ENCODE measurements at places on chromosomes 13 and 19.

- peak; percentile 92 for DNase-seq
Observed at GRCh38 chr13:27919934-27920676, at the start of gene PDX1. Gene PDX1, plus strand, starts transcription at chr13:27920000. Its CDS starts 139 bp downstream, at chr13:27920139.

DNA sequence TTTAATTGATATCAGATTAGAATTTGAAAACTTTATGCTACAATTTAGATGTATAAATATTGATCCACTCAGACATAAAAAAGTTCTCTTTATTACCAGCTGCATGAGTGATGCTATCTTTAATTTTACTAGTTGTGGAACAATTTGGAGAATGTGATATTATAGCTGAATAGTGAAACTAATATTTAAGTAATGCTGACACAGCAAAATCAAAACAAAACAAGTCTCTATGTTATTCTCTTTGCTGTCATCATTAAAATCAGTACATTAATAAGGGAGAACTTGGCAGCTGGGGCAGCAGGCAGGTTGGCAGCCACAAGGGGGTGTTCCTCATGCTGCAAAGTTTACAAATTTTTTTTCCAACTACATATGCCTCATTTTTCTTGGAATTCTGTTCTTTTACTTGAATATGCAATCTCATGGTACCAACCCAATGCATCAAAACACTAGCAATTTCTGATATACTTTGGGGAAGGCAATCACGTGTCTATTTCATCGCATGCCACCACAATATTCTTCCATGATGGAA lies 585.3 kb downstream of the FGF9 start:
- no peak for DNase-seq

DNA sequence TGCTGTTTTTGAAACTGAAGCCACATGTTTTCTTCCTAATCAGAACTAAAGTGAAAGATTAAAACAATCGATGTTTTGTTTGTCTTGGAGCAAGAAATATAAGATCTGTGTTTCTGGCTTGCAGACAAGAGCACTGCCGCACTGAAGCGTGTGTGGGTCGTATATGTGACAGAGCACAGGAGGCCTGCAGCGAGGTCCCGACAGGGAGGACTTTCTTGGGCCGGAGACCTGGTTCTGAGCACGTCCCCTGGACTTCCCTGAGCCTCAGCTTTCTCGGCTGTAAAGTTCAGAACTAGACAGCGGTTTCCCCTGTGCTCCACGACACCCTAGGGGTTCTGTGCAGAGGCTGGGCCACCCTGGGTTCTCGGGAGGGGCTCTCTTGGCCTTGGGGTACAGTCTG lies 60.5 kb downstream of the GADD45B start:
- no peak for DNase-seq

DNA sequence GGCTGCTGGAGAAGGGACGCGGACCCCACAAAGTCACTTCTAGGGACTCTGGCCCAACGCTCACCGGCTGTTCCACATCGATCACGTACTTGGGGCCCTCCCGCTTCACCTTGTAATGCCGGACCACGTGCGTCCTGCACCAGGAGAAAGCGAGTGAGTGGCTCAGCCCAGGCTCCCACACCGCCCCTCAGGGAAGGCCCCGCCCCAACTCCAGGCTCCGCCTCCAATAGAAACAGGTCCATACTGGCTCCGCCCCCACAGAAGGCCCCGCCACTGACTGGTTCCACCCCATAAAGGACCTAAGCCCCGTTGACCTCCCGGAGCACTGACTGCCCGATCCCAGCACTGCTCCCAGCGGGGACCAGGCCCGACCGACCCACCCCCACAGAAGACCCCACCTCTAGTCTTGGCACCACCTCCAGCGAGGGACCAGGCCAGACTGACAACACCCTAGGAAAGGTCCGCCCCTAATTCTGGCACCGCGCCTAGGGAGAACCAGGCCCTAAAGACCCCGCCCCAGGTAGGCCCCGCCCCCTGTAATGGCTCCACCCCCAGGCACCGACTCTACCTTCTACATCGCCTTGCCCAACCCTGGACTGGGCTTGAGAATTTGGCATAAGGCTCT lies 11.3 kb downstream of the STAP2 start:
- no peak for DNase-seq

GRCh38 chr13:109276261-109276660 lies 510.1 kb downstream of the IRS2 start:
- no peak for DNase-seq

DNA sequence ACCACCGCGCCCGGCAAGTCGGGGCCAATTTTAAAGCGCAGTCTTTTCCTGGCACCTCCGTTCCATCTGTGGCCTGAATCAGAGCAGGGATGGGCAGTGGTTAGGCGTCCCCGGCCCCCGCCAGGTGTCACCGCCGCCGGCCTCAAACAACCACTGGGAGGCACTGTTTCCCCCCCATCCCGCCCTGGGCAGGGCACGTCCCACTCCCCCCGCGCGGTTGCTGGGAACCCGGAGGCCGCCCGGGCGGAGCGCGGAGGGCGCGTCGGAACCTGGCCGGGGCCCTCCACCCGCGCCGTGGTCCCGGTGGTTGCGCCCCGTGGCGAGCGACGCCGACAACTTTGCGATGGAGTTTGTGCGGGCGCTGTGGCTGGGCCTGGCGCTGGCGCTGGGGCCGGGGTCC lies at the start of gene GRIN3B:
Gene GRIN3B (plus strand): TSS at position 325 of the 400 bp plus-strand sequence. CDS start 19 bp downstream, at position 344.
- DNase-seq, result no peak

DNA sequence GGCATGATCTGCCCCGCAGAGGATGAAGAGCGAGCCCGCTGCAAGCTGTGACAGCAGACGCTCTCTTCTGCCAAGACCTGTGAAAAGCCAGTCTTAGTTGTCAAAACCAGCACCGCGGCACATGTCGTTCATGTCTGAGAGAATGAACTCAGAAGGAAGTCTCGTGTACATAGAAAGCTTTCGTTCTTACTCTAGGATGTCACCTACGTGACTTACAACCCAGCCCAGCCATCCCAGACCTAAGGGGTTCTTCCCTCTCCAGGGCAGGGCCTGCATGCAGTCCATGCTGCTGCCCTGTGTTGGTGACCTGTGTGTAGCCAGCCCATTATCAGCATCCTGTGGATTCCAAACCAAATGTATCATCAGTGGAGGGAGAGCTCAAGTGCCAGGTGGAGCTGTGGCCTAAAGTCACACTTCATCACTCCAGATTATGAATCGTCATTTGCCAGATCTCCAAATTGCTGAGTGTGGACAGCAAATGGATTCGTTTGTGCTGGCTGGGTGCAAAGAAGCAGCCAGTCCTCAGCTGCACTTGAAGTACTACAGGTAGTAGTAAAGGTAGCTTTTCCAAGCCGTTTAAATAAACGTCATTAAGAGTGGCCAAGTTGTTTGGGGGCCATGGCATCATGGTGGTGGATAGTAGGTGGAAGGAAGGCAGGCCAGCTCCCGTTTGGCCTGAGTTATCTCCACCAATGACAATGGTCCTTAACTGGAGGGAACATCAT lies 73.9 kb upstream of the GPR183 start:
- no peak for DNase-seq

DNA sequence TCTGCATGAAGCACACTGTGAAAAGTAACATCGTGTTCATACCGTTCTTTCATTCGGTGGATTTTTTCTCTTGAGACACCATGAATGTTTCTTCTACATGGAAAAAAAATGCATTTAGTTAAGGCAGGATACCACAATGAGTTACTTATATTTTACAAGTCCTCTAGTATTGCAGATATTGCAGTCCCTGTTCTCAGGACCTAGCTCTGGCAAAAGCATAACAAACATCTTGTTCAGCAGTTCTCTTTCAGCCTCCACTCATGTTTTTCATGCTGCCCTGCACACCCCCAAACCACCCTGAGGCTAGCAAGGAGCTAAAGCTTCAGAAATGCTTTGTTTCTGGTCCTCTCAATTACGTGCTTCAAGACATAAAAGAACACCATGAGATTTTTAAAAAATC lies 24.8 kb downstream of the N4BP2L1 start:
- no peak for DNase-seq

DNA sequence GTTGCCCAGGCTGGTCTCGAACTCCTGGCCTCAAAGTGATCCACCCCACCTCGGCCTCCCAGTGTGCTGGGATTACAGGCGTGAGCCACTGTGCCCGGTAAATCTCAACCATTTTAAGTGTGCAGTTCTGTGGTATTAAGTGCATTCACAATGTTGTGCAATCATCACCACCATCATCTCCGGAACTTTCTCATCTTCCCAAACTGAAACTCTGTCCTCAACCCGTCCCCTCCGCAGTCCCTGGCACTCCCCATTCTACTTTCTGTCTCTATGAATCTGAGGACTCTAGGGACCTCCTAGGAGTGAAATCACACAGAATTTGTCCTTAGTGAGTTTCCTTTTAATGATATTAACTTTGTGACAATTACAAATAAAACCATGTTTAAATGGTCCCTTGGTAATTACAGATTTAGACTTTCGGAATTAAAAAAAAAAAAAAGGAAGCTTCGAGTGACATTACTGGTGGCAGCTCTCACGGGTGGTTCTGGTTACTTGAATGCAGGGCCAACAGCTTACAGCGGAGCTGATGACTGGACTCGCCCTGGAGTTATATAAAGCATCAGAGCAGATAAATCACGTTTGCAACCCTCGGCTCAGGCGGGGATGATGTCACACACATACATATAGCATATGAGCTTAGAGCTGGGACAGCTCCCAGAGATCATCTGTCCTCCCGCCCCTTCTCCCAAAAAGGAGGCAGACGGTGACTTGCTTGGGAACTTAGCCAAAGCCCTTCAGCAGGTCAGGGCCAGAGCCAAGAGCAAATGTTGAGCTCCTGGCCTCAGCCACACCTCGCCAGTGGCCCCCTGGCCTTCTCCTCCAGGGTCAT lies 89.8 kb downstream of the ZNF557 start:
- DNase-seq, result no peak

GRCh38 chr13:112983428-112984196 lies 14.6 kb downstream of the MCF2L start:
- DNase-seq, result no peak

GRCh38 chr13:37109051-37109678 lies 3.7 kb upstream of the CSNK1A1L start:
- DNase-seq, result peak; percentile 51

DNA sequence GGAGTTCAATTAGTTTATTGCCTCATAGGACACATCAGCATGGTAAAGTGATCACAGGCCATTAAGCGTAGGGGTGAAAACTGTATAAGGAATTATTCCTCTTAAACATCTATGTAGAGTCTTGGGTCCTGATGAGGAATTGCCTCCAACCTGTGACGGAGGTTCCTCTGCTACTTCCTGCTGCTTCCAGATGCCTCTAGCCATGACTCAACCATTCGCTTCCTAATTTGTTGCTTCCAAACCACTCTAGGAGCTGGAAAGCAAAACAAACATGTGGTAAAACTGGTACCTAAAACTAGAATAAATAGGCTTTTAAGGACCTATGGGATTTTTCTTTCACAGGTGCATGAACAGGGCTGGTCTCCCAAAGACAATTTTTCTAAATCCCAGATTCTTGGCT lies 253.8 kb downstream of the KLF12 start:
- no peak for DNase-seq

GRCh38 chr13:79867254-79867653 lies 386.3 kb downstream of the NDFIP2 start:
- no peak for DNase-seq

DNA sequence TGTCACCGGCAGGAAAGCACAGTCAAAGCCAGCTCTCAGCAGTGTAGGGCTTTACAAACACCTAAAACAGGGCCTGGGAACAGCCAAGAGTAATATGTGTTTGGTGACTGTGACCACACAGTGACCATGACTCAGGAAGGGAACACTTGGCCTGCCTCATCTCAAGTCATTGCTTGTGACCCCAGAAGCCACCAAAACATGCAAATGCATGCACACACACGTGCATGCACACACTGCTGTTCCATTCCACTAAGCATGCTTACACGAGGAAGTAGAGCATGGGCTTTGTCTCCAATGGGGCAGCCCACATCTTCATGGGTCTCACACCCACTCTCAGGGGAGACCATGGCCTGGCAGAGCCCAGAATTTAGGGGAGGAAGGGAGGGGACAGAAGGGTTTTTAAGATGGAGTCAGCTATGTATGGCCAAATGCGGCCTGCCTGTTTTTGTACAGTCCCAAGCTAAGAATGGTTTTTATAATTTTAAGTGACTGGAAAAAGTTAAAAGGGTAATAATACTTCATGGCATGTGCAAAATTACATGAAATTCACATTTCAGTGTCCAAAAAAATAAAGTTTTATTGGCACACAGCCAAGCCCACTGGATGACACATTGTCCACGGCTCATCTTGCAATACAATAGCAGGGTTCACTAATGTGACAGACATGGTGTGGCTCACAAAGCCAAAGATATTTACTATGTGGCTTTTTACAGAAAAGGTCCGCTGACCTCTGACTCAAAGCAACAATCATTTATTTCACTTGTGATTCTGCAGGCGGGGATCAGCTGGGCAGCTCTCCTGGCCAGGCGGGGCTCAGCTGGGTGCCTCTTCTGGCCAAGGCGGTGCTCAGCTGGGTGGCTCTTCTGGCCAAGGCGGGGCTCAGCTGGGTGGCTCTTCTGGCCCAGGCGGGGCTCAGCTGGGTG lies 17.3 kb downstream of the ZFR2 start:
- DNase-seq, result no peak
